ENCODE measurements at places on chromosomes 1 and 21.
A peak's percentile ranks its signal among the peaks of the same experiment; 100 is the strongest.

DNA sequence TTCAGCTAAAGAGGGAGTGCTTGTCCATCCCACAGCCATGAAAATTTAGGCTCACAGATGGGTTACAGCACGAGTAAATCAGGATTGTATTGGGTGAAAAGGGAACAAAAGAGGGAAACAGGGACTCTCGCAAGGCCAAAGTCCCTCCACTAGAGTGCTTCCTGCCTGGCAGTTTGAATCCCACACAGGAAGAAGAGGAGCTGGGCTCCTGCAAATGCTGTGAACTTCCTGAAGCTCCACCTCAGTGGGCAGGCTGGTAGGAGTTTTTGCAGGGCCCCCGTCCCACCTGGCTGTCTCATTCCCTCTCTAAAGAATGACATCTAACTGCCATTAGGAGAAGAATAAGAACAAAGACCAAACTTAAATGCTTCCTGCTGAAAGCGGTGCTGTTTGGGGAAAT, 712.0 kb upstream of the PRMT6 start:
- DNase-seq = no peak

DNA sequence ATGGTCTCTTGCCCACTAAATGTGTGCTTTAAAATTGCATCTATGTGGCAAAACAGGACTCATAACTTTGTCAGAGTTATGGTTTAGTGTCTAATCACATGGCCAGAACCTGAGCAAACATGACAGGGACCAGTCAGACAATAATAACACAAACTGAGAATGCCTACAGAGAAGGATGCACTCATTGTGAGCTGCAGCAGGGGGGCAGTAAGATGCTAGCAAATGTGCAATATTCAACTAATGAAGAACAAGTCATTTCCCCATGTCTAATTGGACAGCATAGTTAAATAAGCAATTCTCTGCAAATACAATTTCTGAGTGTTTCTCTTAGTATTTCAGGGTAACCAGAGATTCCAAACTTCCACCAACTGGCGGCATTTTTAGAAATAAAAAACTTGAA, 30.8 kb downstream of the SPAG17 start:
- no peak for DNase-seq

DNA sequence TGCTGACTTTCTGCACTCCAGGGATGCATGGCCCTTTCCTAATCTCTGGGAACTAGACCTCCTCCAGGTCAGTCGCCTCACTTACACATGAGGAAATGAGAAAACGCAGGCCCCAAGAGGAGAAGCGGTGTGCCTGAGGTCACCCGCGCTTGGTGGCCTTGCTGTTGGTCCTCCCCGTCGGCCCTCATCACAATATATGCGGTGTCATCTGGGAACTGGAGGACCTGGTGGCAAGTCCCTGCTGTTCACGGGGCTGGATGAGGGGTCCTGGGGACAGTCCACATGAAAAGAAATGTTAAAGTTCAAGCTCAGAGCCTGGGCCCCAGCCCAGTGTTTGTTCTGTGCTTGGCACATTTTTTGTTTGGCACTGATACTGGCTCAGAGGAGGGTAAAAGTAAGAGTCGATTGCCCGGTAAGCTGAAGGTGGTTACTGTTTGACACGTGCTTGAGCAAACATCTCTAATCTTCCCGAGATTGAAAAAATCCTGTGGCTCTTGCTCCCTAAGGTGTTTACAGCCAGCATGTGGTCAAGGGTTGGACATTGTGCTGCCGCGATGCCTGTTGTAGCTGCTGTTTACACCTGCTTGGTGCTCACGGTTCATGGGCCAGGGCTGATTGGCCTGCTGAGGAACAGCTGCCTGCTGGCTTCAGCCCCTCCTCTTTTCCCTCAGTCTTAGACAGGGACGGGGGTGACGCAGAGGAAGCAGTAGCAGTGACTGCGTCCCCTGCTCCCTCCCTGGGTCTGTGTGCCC, 5.2 kb downstream of the COQ8A start:
- DNase-seq = no peak

- DNase-seq = no peak
These were observed 90.8 kb upstream of the SLC25A33 start for GRCh38 chr1:9448132-9449109.

GRCh38 chr1:151993084-151993733, 450 bp downstream of the S100A10 start:
- DNase-seq = no peak

GRCh38 chr1:153570874-153571273, 5.2 kb upstream of the S100A2 start:
- DNase-seq = no peak

DNA sequence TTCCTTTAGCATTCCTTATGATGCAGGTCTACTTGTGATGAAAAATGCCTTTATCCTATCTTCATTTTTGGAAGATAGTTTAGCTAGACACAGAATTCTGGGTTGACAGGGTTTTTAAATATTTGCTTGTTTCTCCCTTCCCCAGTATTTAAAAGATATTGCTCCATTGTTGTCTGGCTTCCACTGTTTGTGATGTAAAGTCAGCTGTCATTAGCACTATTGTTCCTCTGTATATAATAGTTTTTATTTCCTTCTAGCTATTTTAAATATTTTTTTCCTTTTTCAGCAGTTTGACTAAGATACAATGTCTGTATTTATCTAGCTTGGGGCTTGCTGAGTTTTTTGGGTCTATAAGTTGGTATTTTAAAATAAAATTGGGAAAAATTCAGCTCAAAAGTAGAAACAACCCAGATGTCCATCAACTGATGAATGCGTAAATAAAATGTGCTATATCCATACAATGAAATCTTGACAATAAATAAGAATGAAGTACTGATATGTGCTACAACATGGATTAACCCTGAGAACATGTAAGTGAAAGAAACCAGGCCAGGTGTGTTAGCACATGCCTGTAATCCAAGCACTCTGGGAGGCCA, 11.2 kb downstream of the IFT25 start:
- DNase-seq = no peak

GRCh38 chr1:119647228-119647733, 785 bp downstream of the ZNF697 start:
- no peak for DNase-seq

GRCh38 chr1:99385852-99386251, 121.6 kb downstream of the PLPPR4 start:
- no peak for DNase-seq

GRCh38 chr1:209884665-209885117, 53.3 kb upstream of the SYT14 start:
- DNase-seq = no peak

- DNase-seq = no peak
These were observed 64.9 kb upstream of the F3 start for GRCh38 chr1:94606471-94606870.

DNA sequence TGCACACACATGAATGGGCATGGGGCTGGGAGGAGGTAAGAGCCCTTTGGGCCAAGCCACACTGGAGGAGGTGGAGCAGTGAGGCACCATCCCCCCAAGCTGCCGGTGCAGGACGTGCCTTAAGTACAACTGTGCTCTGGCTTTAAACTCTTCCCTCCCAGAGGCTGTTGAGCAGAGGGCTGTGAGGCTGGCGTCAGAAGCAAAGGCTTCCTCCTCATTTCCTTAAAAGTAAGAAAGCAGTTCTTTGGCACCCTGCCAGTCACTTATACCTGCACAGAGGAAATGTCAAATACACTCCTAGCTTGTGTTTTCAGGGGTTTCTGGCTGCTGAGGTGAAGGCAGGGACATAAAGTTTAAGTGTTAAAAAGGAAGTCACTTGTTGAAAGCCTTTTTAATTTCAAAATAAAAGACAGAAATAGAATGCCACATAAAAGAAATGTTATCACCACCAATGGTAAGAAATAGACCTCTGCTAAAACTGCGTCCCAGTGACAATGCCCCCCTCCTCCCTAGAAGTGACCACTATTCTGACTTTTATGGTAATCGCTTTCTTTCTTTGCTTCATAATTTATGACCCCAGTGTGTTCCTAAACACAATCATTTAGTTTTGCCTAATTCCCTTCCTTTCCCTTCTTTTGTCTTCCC, 33.0 kb downstream of the LAMC2 start:
- no peak for DNase-seq

GRCh38 chr1:240001177-240001740, 90.4 kb upstream of the FMN2 start:
- DNase-seq = no peak

- no peak for DNase-seq
These were observed 2.1 kb downstream of the LINGO4 start for GRCh38 chr1:151803164-151803563.

GRCh38 chr1:78223417-78224215, 177.8 kb downstream of the GIPC2 start:
- DNase-seq = no peak

DNA sequence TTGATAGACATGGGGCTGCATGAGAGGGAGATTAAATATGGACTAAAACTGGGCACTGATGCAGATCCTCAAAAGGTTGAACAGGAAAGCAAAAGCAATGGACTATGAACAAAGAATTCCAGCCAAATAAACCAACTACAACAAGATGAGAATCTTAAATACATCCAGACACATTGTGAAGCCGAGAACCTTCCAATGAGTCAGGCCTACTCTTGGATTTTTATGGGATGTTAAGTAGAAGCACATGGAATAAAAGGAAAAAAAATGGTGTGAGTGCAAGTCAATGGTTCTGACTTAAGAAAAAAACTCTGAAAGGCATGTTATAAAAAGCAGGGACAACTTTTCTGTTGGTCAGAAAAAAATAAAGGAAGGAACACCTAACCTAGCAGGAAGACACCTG, 227.2 kb downstream of the DPYD start:
- no peak for DNase-seq

DNA sequence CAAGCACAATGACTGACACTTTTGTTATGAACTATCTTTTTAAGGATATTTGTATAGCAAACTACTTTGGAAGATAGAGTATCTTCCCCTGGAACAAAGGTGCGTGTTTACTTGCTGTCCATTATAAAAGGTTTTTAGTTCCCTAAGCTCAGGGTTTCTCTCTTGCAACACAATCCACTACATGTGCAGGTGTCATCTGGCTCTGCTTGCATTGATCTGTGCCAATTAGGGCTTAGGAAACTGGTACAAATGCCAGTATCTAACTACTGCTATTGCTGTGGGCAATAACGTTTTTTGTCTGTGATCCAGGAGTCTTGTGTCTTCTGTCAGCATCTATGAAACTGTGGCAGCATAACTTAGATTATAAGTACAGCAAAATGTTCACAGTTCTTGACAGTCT, 68.3 kb upstream of the ABCD3 start:
- no peak for DNase-seq

- DNase-seq = no peak
These were observed 22.5 kb upstream of the UHMK1 start for GRCh38 chr1:162475089-162475488.

GRCh38 chr1:86933562-86934377, 19.3 kb downstream of the HS2ST1 start:
- no peak for DNase-seq

DNA sequence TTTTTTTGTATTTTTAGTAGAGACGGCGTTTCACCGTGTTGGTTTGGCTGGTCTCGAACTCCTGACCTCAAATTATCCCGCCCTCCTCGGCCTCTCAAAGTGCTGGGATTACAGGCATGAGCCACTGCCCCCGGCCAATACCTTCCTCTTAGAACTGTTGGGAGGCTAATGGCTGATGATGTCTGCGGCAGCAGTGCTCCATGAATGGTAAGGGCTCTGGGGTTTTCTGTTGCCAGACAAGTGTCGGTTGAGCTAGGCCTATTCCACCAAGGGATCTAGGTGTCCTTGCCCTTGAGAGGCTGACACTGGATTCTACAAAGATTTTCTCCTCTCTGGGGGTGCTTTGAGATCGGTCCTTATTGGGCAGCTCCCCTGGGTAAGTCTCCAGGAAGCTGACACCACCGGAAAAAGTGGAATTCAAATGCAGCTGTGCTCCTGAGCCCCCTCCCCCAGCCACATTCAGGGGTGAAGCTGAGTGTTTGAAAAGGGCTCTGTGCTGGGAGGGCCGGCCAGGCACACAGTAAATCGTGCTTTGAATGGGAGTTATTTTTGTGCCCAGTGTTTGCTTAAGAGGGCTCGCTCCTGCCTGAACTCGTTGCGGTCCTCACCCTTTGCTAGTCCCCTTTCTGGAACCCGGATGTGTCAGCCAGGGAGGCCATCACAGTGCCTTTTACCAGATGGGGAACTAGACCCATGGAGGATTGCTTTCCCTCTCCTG, 5.2 kb downstream of the SOX13 start:
- peak; percentile 88 for DNase-seq

DNA sequence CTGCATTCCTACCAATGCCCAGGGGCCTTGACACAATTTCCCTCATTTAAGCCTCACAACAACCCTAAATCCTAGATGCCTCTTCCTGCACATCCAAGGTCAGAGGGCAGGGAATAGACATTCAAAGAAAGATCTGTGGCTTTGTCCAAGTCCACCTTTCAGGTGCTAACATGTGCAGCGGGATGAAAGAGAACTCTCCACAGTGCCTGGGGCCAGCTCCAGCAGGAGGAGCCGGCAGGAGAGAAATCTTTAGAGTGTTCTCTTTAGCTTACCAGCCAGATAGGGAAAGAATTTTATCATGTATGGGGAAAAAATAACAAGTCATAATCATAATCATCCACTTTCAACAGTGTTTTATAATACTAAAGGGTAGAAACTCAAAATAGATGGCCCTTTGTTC, 319.7 kb downstream of the MATN1 start:
- no peak for DNase-seq
